ENCODE measurements at places on chromosomes 2 and 18.

DNA sequence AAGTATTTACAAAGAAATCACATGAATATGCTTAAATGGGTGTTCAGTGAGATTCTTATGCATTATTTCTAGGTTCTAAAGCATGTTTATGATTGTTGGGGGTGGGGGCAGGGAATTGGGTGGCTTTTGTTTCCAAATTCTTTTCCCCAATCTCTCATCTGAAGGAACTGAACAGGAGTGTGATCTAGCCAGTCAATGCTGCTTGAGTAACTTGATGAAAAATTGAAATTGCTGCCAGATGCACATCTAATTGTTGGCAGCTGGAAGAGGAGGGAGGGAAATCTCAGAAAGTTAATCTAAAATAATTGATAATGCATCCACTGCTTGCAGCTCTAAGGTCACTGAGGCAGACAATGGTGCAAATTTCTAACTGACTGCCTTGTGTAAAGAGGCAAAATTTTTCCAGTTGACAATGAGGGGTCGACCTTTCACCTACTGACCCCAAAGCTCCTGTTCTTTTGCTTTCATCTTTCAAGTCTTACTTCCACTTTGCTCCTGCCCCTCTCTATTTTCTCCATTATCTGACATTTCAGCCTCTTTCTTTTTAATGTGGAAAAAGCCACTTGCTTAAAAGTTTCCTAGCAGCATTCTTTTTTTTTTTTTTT lies 53.3 kb downstream of the IRS1 start:
- DNase-seq: no peak

DNA sequence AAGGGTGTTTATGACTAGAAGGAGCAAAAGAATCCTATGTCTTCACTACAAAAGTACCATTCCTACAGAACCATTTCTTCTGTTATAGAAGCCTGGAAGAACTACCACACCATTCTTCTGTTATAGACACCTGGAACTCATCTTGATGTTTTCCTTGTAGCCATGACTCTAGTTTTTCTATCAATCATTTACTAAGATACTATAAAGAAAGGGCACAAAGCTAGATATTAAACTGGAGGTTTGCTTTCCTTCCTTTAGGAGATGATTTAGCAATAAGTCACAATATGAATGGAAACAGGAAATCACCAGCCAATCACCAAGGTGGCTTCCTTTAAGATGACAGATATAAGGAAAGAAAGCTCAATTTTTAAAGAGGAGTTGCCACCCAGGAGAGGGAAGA lies 100.3 kb upstream of the NEUROD1 start:
- DNase-seq: peak; percentile 78

GRCh38 chr2:45879406-45879805 lies 227.9 kb downstream of the PRKCE start:
- DNase-seq: peak; percentile 22

GRCh38 chr2:10300328-10300920 lies 2.3 kb upstream of the HPCAL1 start:
- peak; percentile 56 for DNase-seq

GRCh38 chr2:230751062-230751461 lies 38.4 kb downstream of the CAB39 start:
- no peak for DNase-seq

DNA sequence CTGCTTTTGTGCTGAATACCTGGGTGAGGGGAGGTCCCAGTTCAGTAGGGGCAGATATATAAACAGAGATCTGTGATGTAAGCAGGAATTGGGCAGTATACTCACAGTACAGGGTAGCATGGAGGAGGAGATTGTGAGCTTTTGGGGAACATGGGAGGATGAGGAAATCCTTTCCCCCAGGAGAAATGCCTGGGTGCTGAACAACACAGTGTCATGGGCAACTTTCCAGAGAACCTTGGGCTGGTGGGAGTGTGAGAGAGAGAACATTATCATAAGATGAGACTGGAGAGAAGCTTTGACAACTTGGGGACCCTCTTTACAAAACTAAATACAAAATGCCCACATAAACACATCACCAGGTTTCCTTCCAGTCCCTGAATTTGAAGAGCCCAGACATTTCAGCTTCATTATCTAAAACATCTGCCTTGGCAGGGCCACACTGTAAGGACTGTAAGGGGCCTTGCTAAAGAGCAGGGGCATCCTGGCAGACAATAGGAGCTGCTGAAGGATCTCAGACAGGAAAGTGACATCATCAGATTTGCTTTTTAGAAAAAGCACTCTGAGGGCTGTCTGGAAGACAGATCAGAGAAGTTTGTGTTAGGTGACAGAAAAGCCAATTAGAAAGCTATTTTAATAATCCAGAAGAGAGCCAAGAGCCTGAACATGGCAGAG lies 303.1 kb upstream of the FBXO11 start:
- peak; percentile 9 for DNase-seq

DNA sequence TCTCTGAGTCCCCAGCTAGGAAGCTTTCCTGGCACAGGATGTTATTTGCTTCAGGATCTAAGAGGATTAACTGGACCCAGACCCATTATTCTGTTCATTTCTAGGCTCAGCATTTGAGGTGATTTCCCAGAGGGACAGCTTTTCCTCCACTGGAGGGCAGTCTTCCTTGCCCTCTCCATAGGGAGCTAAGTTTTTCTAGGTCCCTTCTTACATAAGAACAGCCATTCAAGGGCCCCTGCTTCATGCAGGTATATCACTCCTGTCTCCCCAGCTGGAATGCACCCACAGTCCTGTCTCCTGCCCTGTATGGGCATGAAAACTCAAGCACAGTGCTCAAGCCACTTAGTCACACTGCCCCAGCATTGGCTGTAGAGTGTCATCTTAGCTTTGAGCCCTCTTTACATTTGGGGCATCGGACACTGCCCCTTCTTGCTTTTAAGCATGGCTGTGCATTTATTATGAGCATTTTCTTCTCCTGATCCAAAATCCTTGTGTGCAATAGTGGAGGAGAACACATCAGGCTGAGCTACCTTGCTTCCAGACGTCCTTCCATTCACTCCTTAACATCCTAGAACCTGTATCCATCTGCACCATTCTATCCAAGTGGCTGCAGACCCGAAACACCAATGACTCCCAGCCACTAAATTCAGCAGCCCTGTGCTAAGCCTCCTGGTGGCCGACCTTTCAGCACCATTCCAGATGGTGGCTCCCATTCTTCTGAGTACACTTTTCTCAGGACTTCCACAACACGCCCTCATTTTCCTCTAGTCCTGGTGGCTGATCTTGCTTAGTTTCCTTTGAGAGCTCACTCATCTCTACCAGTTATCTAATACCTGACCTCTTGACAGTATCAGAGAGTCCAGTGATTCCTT lies 80.0 kb downstream of the COPS8 start:
- DNase-seq: peak; percentile 88

GRCh38 chr2:180520921-180521581 lies 459.4 kb upstream of the UBE2E3 start:
- DNase-seq: peak; percentile 77

GRCh38 chr2:85396531-85397470 lies 13.4 kb downstream of the CAPG start:
- peak; percentile 64 for DNase-seq

GRCh38 chr2:17309741-17310339 lies 208.4 kb downstream of the RAD51AP2 start:
- DNase-seq: peak; percentile 88

- DNase-seq: peak; percentile 16
Observed at GRCh38 chr2:128315829-128316776, 2.6 kb downstream of the HS6ST1 start.

DNA sequence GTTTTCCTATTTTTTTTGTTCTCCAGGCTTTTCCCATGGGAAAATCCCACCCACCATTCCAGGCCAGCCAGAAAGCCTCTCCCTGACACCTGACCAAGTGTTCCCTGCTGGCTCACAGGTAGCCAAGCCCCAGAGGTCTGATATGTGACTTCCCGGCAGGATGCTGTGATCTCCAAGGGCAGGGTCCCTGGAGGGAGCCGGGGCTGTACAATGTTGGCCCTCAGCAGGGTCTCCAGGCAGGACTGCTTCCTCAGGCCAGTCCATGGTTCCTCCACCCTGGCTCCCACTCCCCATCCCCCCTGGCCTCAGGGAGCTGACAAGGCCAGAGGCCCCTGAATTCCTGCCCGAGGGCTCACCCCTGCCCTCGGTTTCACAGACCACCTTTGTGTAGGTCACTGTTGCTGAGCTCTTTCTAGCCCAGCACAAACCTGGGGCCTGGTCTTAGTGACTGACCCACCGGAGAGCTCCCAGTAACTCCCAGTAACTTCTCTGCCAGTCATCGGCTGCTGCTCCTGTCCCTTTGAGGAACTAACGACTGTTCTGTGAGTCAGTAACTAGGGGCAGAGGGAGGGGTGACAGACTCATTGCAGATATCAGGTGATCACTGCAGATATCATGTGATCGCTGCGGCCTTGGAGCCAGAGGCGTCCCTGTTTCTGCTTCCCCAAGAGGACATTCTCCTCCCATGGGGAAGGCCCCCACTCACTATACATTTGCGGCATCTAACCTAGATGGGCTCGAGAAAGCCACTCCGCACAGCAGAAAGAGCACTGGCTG lies 38.7 kb downstream of the SDC1 start:
- no peak for DNase-seq

DNA sequence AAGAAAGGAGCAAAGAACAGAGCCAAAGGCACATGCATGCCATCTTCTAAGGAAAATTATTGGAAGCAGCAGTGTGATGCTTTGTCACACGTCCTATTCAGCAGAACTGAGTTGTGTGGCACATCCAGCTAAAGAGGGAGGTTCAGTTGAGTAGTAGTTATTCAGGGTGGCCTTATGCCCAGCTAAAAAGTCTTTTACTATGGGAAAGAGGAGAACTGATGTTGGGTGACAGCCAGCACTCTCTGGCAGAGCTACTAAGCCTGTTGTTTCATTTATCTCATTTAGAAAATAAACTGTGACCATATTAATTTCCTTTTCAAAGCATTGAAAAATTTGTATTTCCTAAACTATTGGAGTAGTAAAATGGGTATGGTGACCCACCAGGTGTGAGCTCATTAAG lies 18.5 kb downstream of the ITGA6 start:
- DNase-seq: no peak

DNA sequence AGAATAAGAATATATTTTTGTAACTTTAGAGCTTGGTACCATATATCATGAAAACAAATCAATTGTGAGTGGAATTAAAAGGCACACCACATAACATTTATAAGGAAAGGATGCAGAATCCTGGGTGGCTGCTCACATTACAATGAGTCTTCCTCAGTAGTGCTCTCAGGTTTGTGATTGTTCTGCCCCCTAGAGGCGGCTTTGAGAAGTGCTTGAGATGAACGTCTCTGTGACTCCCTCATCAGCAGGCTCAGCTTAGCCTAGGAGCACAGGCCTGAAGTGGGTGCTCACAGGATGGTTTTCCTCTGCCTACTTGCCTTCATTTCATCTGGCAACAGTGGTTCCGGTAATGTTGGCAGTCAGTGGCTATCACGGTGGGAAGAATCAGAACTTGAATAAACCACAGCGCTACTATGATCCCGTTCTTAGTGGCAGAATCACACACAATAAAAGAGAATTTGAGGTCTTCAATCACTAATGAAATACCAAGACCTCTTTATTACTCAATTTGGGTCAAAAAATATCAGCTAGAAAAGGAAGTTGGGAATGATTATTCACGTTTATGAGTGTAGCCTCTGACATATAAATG lies 38.1 kb upstream of the B4GALT6 start:
- DNase-seq: peak; percentile 84

GRCh38 chr2:200761266-200761665 lies 50.4 kb upstream of the BZW1 start:
- peak; percentile 16 for DNase-seq

DNA sequence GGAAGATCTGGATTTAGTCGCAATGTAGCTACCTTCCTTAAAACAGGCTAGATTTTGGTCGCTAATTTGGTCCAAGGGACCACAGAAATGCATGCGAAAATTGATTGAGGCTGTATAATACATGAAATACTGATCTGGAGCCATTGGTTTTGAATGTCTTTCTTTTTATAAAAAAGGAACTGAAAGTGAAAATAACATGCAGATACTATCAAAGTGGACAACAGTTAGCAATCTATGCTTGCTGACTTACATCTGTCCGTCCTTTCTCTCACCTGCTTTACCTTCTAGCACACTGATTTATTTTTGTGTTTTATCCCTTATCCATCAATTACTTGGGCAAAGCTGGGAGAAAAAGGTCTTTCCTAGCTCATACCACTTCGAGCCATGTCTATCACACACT lies 1459.8 kb upstream of the ACVR2A start:
- no peak for DNase-seq

GRCh38 chr2:212027681-212028628 lies 510.6 kb downstream of the ERBB4 start:
- DNase-seq: no peak

DNA sequence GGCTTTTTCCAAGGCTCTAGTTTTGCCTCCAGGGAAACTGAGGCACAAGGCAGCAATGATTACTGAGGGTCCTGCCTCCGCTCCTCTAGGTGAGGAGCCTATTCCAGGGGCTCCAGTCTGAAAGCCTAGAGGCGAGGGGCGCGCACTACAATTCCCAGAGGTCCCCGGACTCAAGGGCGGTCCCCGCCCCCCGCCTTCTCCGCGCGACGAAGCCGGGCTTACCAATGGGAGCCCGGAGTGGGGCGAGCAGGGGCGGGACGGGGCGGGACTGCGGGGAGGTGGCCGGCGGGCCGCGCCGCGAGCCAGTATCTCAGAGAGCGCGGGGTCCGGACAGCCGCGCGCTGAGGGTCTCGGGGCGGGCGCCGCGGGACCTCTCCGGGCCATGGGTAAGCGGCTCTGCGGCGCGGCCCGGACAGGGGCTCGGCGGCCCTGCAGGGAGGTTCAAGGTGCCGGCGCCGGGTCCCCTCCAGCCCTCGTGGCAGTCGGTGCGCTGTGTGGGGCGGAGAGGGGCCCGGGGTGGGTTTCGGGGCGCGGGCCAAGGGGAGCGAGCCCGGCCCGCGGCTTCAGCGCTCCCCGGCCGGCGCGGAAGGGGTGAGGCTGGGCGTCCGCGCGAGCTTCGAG lies at the start of gene ARID5A:
ARID5A (plus strand) TSS at position 308 of the 621 bp plus-strand sequence; CDS start at position 383, 75 bp downstream.
- DNase-seq: peak; percentile 98

DNA sequence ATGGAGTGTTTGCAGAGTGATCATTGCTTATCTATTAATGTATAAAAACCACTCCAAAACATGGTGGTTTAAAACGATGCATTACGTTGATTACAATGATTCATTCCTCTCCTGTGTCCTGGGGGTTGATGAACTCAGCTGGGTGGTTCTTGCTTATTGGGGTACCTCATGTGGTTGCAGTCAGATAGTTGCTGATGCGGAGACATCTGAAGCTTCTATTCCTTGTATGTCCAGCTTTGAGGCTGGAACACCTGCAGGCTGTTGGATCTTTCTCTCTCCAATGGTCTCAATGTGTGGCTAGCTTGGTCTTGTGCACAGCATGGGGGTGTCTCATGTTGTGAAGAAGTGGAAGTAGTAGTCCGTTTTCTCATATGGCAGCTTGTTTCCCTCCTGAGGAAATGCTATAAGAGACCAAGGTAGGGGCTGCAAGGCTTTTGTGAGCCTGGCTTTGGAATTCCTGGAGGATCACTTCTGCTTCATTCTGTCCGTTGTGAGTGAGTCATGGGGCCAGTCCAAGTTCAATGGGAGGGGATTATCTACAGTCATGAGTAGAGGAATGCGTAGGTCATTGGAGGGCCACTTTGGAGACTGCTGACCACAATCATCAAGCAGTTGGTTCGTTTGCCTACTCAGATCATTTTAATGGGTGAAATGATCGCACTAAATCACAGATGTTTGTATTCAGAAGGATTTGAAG lies 601.0 kb downstream of the SLC4A3 start:
- DNase-seq: peak; percentile 31
